ENCODE measurements at places on chromosomes 3 and 15.

GRCh38 chr3:142913432-142913831 lies 24.5 kb upstream of the PCOLCE2 start:
- DNase-seq = no peak

DNA sequence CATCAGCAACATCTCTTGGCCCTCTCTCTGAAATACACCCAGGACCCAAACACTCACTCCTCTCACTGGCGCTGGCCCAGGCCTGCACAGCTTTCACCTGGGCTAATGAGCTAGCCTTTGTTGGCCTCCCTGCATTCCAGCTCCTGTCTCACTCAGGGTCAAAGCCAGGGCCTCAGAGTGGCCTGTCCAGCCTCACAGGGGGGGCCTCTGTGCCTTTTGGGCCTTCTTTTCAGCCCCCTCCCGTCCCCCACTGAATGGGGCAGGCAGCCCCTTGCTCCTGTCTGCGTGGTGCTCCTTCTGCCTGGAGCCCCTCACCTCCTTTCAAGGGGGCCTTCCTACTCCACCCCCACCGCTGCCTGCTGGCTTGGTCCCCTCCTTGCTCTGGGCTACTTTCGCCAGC lies 59.0 kb upstream of the PRR23E start:
- DNase-seq = no peak

DNA sequence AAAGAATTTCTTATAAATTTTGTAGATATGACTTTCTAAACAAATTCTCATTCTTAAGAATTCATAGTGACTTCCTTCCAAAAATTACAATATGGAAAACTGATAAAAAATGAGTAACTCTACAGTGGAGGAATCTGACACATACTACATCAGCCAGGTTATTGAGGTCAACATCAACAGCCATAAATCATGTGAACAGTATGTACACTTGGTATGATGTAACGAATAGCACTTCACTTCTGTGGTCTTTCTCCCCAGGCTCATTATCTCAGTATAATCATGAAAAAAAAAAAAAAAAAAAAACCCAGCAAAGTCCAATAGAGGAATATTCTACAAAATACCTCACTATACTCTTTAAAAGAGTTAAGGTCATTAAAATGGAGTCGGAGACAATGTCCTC lies 111.2 kb upstream of the SUCLG2 start:
- DNase-seq = no peak

DNA sequence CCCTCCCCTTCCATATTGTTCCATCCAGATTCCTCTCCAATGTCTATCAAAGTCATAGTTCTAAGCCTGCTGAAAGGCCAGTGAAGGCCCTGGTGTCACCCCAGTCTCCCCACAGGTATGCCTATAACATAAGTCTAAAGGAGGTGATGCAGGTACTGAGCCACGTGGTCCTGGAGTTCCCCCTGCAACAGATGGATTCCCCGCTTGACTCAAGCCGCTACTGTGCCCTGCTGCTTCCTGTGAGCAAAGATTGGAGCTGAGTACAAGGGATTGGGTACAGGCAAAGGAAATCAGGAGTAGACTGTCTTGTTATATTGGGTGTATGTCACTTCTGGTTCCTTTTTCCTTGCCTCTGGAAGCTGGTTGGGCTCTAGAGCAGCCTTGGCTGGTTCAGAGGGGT lies 8.2 kb downstream of the EIF2B5 start:
- no peak for DNase-seq

DNA sequence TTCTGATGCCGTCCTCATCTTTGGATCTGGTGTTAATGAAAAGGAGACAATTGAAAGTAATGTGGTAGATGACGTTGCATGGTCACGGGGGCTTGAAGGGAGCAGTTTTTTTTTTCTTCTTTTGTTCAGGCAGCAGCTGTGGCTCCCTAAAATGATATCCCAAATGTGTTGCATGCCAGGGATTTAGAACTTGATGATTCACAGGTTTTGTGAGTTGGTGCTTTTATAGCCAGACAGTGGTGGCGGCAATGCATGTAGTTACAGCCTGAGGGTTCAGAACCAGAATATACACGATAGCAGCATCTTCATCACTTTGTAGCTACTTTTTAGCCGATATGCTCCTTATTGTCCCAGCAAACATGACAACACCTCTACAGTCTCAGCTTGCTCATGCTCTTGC lies 133.4 kb downstream of the CHST2 start:
- DNase-seq = no peak

DNA sequence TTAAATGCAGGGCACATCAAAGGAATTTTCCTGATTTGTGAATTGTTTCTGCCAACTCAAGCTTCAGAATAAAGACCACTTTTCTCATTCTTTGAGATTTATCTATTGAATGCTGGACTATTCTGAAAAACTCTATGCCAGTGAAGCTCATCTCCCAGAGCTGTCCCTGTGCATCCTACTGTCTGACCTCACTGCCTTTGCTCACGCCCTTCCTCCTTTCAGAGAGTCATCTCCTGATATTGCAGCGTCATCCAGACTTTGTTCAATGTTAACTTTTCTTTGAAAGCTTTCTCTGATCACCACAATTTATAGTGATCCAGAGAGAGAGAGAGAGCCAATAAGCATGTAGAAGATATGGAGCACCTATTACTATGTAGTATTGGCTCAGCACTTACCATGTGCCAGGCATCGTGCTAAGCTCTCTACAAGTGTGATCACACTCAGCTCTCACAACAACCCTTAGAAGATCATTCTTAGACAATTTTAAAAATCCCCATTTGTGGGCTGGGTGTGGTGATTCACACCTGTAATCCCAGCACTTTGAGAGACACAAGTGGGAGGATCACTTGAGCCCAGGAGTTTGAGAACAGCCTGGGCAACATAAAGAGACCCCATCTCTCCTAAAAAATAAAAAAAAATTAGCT lies 30.2 kb upstream of the TLE3 start:
- no peak for DNase-seq

DNA sequence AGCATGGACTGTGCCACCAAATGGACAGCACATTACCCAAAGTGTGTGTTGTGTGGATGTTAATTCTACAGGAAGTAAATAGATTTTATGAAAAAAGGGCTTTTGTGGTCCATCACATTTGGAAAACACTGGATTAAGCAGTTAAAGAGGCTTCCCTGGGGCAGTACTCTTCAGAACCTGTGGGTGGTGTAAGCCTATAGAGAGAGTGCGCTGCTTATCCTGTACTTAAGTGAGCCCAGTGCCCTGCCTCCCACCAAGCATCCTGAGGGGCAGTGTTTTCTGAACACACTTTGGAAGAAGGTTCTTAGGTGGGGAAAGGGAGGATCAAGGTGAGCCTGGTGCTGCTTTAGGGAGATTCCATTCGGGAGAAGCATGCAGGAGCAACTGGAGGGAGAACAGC lies 10.9 kb downstream of the TTLL3 start:
- DNase-seq = no peak

DNA sequence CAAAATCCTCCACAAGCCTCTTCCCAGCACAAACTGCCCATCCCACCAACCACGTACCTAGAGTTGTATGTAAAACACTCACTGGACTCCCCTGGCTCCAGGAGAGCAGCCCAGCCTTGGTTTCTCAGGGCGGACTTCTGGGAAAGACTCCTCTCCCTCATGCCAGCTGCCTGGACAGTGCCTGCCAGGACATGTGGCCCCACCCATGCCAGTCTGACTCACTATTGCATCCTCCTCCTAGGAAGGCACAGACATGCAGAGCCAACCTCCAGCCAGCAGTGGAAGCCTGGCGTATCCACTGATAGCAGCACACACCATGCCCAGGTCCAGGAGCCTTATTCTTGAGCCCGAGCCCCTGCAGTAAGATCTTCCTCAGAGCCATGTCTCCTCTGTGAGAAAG lies 8.6 kb downstream of the PKM start:
- no peak for DNase-seq

DNA sequence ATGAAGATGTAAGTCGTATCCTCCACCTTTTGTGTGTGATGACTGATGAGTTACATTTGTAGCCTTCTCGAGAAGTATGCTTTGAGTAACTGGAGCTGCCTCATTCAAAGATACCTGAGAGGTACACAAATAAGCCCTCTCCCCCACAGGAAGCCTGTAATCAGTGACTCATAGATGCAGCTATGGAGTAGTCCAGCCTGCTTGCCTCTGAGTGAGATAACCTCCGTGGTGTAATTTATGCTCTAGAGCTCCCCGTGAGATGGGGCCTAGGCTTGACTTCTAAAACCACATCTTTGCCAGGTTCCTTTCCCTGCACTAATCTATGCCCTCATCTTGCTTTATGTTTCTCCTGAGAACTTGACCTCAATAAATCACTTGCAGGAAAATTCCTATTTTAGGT lies 291.7 kb downstream of the SUCLG2 start:
- no peak for DNase-seq

DNA sequence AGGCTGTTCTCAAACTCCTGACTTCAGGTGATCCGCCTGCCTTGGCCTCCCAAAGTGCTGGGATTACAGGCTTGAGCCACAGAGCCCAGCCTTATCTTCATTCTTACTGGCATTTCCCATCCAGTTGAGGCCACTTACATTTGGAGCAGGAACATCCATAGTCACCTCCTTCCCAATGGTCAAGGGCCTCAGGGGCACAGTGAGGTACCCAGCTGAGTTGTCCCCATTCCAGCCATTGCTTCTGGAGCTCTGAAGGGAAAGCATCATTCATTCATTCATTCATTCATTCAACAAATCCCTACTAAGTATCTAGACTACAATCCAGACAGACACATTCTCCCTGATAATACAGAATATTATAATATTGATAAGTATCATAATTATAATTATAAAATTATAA lies 12.2 kb downstream of the PLA2G4D start:
- no peak for DNase-seq

GRCh38 chr3:53675942-53676341 lies 170.3 kb downstream of the CHDH start:
- no peak for DNase-seq

DNA sequence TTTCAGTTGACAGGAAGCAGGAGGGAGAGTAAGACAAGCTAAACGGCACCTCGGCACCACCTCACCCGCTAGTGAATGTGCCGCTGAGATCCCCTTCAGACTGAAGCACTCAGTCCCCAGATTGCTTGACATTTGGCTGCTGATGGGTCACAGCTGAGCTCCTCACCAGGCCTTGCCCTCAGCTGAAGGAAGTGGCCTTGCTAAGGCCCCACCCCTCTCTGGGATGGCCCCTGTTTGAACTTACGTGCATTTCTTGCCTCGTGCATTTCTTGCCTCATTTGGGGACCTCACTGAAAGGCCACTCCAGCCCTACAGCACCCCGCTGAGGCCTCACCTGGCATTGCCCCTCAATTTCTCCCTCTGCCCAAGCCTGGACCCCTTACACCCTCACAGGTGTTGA lies 39.8 kb downstream of the EOGT start:
- no peak for DNase-seq

DNA sequence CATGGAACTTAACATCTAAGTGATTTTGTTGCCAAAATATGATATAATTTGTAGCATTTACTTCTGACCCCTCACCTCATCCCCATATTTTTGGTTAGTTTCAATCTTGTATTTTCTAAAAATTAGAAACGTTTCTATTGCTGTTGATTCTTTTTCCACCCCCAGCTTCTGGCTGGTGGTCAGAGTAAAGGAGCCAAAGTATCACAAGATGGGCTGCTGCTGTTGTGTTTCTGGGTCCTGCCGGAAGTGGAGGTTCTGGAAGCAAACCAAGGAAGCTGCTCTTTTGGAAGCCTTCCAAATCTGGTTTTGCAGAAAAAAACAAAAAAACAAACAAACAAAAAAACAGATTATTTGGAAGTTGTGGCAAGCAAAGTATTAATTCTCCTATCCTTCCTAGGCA lies 221.1 kb upstream of the P2RY1 start:
- no peak for DNase-seq

- no peak for DNase-seq
Measured at GRCh38 chr3:46091741-46092701, 64.7 kb upstream of the XCR1 start.

- no peak for DNase-seq
Measured at GRCh38 chr3:71949442-71949841, 164.5 kb upstream of the PROK2 start.

- no peak for DNase-seq
Measured at GRCh38 chr15:73317651-73318462, 50.9 kb downstream of the HCN4 start.

DNA sequence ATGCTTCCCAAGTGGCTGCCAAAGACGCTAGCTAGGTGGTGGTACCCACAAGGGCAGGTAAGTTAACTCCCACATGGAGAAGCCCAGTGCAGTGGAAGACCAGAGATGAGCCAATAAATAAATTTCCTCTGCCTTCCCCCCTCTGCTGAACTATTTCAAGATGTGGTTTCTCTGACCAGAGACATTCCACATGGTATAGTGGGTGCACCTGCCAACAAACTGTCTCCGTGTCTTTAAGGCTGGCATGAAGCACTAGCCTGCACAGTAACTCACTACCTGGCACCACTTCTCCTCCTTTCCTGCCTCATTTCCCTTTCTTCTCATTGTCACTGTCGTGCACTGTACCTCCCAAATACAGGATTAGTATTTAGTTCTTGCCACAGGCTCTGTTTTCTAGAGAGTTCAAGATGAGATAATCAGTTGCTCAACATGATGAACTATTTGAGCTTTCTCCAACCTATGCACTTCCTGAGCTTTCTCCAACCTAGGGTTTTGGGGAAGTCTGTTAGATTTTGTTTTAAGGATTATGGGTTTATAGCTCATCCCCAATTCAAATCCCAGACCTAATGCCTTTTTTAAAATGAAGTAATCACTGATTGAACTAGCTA lies 8.4 kb upstream of the CRTAP start:
- DNase-seq = no peak

DNA sequence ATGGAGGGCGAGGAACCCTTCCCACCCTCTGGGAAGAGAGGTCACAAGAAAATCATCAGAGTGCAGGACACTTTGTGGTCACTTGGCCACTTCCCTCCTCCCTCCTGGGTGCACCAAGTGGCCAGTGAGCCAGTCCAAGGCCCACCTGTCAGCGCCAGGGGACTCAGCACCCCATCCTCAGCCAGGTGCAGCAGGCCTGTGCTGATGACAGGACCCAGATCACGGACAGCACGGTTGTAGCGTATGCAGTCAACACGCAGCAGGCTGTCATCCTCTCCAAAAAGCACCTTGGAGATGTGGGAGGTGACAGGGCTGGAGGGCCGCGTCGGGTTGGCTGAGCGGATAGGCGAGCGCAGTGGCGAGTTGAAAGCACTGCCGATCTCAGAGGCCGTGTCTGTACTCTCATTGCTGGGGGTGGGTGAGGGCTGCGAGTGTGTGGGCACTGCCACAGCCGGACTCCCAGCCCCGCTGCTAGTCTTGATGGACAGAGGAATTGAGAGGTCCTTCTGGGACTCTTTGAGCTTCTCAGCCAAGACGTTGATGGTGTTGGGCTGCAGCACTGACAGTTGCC lies 41.5 kb downstream of the SEMA3G start:
- no peak for DNase-seq

DNA sequence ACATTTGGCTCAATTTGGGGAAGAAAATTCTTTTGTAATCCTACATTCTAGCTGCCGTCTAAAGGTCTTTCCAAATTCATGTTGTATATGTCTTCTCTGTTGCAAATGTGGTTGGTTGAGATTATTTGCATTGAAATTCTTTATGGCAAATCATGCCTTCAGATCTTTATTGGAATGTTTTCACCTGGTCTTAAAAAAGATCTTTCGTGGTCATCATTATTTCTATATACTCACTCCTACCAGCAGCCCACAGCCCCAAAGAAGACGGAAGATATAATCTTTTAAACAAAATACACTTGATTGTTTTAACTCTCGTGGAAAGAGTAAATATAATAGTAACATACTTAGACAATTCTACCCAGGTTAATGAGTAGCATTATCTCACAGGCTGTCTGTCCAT lies 41.5 kb upstream of the PPARG start:
- DNase-seq = no peak
